ENCODE measurements at places on chromosomes 13 and 19.

DNA sequence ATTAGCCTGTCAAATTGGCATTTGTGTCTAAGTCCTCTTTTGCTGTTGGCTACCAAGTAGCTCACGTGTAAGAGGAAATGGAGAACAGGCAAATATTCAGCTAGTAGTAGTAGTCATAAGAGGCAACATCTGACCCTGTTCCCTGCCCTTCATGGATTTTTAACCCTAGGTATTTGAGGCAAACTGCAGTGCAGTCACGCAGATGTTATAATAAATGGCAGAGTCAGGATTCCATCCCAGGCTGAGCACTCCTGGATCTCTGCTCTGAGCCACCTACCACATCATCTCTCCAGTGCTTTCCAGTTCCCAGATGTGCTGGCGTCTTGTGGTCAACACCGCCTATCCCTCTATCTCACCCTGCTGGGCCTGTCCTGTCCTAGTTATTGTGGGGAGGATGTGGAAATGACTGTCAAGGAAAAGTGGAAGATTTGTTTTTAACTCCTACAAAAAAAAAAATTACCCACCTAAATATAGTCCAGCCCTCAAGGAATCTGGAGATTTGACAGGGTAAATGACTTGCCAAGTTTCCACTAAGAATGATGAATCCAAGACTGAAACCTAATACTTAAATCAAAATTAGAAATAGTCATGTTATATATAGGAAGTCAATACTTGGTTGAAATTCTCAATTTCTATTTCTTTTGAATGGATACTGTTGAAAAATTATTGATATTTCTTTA lies 322.9 kb downstream of the GPC6 start:
- no peak for DNase-seq

DNA sequence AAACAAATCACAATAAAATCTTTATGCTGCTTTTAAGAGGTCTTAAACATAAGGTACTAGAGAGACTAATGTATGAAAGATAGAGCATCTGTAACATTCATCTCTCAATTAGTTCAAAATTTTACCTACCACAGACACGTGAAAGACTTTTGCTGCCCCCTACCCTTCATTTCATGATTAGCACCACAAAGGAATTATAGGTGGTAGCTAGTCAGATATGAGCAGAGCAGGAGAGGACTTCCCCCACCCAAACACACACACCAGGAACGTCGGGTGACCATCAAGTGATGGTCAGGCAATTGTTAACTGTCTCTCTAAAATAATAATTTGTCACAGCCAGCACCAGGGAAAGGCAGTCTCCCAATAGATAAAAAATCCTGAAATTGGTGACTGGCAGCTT lies 1531.7 kb upstream of the SPRY2 start:
- DNase-seq: no peak

GRCh38 chr19:11519138-11519537 lies 9.8 kb downstream of the ECSIT start:
- DNase-seq: no peak

- DNase-seq: no peak
These were observed 77.1 kb upstream of the WASF3 start for GRCh38 chr13:26480246-26480855.

DNA sequence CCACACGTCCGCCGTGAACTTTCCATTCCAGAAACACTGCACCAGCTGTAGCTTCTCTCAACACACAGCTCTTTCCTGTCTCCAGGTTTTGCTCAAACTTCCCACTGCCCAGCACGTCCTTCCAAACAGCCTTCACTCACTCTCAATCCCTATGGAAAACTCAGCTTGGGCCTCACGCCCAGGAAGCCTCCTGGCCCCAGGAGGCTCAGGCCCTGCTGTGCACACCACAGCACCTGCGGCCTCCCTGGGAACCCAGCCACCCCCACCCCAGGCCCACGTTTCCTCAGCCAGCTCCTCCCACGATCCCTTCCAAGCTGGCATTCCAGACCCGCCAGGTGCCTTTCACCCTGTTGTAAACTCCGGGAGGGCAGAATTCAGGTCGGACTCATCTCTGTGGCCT lies 35.2 kb downstream of the C13orf46 start:
- no peak for DNase-seq

Data from natural killer cell (primary cell).